ENCODE measurements at places on chromosomes 6 and 20. TPM values are rescaled to one million over a fixed set of nuclear protein-coding genes. Genes with fewer than 3 reads are reported as not detected.
A peak's percentile ranks its signal among the peaks of the same experiment; 100 is the strongest.

GRCh38 chr6:40723967-40724366 lies 136.8 kb upstream of the LRFN2 start:
- no peak for DNase-seq

ZBTB12 gene
- total RNA-seq, result 21.0 TPM

GRCh38 chr6:70124882-70125545 lies 177.9 kb downstream of the COL9A1 start:
- no peak for DNase-seq

GRCh38 chr6:53358440-53359094 lies 9.8 kb upstream of the ELOVL5 start:
- peak; percentile 54 for DNase-seq

Measured in OCI-LY7 (cell line).